Stimulated activated CD8-positive, alpha-beta memory T cell treated with anti-CD3 and anti-CD28 coated beads, Interleukin-4, amount 100 ng/mL, for 4 hours (primary cell): ENCODE measurements at places on chromosomes 4 and X.

- DNase-seq: no peak
Measured at GRCh38 chrX:23079347-23079746, 79.6 kb downstream of the DDX53 start.

DNA sequence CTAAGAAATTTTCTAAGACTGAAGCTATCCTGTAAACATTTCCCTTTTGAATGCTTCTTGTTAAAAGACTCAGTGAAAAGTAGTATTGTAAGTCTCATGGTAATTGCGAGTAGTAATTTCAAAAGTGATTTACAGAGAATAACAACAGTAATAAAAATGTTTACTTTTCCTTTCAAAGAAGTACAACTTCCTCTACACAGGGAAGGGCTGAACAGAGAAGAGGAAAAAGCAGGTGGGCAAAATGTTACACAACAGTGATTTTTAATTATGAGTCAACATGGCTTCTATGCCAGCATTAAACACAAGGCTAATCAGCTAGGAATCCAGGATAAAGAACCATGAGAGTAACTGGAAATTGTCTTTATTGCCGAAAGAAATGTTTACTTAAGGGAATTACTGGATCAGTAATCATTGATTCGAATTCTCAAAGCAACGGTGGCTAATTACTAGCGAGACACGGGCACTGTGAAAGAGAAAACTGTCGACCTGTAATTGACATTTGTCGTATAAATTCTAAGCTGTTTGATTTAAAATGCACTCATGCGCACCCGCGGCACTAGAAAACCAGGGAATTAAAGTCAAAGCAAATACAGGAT lies 15.4 kb downstream of the UTP3 start:
- no peak for DNase-seq

GRCh38 chr4:85826060-85826678 lies 351.2 kb downstream of the ARHGAP24 start:
- no peak for DNase-seq

DNA sequence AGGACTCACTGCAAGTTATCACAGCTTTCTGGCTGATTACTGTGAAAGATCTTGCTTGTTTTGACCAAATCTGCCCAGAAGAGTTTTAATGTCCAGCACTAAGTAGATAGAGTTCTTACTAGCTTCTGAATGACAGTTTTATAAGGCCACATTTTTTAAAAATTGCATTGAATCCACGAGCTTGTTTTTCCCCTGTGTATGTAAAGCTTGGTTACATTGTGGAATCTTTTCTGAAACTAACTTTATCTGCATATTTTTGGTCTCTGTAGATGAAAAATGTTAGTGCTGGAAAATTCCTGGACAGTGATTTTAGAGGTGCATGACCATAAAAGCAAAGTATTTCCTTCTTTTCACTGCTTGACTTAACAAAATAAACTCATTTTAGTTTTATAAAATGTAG lies 650.3 kb upstream of the FAM241A start:
- DNase-seq: no peak

- DNase-seq: no peak
Measured at GRCh38 chrX:137748827-137749226, 182.9 kb downstream of the ZIC3 start.

DNA sequence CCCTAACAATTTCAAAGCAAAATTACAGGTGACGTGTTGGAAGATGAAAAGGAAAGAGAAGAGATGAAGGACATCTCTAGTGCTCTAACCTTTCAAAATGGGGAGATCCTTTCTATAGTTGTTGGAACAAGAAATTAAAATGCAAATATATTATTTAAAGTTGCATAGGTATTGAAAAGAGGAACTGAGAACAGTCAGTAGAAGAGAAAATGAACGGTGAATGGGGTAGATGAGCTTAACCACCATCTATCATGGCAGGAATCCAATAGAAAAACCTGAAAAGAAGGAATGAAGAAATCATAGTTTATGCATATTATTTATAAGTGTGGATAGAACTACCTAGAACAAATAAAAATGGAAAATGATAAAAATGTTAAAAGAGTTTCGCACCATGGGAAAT lies 42.0 kb downstream of the ANXA5 start:
- no peak for DNase-seq

- no peak for DNase-seq
Measured at GRCh38 chr4:140004549-140004895, 149.5 kb downstream of the MAML3 start.

GRCh38 chrX:155998116-155998515 lies 620 bp downstream of the IL9R start:
- no peak for DNase-seq

GRCh38 chr4:83382850-83383249 lies 48.2 kb upstream of the HPSE start:
- no peak for DNase-seq

- DNase-seq: no peak
Measured at GRCh38 chr4:91990726-91991125, 313.0 kb upstream of the GRID2 start.

DNA sequence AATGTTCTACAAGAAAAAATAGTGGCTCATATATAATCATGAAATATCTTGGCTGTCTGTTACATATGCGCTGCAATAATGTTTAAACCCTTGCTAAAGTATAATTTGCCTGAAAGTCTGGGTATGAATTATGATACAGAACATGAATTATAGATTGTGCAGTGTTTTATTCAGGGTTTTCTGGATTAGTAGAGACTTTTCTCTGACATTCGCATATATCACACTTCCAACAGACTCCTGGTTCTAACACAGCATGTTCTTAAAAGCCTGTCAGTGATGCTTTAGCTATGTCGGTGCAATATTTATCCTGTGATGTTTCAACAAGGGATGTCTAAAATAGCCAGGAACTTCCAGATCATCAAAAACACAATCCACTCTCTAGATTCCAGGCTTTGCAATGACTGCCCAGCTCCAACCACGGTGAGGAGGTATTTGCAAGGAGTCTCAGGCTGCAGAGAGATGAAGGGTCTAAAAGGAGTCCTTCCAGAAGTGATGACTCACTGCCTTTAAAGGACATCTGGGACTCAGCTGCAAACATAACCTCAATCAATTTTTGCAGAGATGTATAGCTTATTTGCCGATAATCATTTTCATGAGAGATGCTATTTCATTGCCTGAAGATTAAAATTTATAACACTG lies 69.4 kb downstream of the RWDD4 start:
- DNase-seq: no peak

DNA sequence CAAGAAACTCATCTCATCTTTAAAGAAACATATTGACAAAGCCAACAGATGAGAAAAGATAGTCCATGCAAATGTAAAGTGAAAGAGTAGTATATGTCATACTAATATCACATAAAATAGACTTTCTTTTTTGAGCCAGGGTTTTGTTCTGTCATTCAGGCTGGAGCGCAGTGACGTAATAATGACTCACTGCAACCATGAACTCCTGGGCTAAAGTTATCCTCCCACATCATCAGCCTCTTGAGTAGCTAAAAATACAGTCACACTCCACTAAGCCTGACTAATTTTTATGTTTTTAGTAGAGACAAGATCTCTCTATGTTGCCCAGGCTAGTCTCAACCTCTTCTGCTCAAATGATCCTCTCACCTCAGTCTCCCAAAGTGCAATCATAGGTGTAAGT lies 51.8 kb upstream of the TRAM1L1 start:
- no peak for DNase-seq

DNA sequence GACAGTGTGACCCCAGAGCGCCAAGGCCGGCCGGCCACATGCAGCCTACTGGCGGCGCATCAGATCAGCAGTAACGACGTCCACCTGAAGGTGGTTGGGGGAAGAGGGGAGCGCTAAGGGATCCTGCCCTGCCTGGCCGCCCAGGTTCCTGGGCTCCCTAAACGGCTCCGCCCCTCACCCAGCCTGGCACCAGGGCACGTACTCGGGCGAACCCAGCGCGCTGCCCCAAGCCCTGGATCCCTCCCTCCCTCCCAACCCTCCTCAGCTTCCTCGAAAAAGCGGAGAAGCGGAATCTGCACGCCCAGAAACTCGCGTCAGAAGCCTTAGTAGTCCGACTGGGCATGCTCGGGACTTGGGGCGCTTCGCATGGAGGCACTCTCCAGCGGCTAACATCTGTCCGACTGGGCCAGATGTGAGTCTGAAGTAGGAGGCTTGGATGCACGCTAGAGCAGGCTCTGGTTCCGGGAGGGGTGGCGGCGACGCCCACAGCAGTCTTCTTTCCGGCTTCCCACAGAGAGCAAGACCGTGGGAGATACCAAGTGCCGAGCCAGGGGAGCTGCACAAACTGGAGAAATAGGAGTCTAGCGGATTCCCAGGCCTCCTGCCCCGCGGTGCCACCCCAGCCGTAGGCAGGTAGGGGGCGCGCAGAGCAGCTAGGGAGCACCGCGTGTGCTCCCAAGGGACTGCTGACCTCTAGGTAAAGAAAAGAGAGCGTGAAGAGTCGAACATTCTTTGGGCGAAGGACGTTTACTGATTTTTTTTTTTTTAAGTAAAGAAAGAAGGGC lies 114.3 kb upstream of the TEX13C start:
- DNase-seq: no peak
